ENCODE measurements at places on chromosomes 6 and 20.

DNA sequence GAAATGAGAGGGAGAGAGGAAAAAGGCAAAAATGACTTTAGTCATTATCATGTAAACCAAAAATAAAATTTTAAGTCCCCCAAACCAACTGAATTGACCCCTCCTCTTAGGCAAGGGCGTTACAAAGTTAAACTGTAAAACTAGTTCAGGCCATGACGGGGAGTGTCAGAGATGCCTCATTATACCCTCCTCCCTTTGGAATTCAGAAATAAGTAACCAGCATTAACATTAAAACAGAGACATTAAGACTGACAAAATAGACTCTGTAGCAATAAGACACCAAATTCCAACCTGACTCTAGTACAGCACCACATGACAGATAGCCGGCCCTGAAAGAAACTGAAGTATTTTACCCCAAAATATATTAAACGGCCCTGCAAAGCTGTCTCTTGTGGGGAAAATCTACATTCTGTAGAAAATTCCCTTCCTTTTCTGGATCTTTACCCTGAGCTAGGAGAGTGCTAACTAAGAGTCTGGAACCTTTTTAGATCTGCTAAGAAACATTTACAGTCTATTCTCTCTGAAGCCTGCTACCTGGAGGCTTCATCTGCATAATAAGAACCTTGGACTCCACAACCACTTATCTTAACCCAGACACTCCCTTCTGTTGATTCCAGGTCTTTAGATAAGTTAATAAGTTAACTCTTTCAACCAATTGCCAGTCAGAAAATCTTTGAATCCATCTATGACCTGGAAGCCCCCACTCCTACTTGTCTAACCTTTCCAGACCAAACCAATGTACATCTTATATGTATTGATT is 150.7 kb downstream of the PKHD1 start:
- no peak for DNase-seq

GRCh38 chr20:53037621-53038020 is 65.5 kb downstream of the TSHZ2 start:
- no peak for DNase-seq

DNA sequence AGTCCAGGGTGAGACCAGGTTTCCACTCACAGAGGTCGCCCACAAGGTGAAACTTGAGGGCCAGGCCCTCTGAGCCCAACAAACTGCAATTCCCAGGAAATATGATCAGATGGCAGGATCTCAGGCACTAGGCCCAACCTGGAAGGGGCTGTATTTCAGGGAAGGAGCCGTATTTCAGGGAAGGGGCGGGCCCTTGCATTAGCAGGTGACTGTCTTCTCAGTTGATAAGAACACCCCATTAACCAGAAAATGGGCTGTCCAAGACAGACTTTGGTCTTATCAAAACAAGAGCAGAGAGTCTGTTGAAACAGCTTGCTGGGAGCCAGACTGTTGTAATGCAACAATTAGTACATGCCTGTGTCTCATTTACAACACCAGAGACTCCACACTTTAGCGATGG is 10.9 kb upstream of the BNIP5 start:
- no peak for DNase-seq

DNA sequence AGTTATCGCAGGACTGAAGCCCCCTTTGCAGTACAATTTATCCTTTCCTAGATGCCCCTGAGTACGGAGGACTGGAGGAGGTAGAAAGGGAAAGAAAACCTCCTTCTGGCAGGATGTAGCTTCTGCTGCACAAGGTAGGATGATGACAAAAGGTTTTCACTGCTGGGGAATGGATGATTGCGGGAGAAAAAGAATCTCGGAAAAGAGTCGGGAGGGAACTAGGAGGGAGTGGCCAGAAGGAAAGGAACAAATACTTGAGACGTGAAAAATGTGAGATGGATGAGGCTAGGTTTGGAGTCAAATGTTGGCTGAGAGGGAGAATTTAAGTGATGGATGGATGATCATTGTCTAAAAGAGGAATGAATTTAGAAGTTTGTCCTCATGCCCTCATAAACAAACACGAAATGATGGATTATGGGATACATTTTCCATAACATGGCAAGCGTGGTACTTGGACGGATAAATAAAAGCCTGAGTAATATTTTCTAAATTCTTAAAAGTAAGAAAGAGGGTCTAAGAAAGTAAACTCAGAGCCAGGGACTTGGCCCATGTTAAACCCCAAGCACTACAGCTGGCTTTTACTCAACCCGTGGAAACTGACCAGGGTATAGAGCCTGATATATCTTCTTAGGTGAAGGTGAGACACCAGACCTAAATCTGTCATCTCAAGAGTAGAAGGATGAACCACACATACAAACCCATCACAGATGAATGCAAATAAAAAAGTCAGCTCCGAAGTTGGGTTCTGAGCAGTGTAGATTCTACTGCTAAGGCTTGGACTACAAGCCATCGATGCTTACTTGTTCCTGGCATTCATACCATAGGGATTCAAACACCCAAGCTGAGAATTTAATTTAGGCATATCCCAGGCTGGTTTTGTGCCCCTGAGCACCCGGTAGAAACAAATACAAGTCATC is 72.4 kb downstream of the HFE start:
- DNase-seq, result no peak

DNA sequence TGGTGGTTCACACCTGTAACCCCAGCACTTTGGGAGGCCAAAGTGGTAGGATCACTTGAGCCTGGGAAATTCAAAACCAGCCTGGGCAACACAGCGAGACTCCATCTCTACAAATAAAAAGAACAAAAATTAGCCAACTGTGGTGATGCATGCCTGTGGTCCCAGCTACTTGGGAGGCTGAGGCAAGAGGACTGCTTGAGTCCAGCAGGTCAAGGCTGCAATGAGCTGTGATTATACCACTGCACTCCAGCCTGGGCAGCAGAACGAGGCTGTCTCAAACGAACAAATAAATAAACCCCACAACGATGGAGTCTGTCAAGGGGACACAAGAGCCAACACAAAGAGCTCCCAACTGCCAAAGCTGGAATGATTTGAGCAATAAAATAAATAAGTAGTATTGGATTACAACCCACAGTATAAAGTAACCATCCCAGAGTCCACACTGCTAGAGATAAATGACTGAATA is 13.5 kb downstream of the ZMYND8 start:
- no peak for DNase-seq

DNA sequence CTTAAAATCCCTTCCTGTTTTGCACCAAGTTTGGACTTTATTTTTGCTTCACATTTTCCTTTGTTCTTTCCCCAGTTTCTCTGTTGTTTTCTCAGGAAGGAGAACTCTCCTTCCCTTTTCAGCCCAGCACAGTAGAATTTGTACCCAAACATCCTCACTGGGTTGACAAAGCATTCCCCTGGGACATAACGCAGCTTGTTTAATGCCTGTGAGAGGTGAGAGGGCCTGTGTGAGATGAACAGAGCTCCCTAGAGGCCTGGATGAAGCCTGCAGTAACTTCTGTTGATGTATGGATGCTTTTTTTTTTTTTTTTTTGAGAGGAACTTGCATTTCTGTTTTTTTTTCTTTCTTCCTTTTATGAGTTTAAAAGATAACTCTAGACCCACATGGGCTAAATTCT is 104.9 kb upstream of the SLC22A23 start:
- DNase-seq, result no peak

- no peak for DNase-seq
Observed at GRCh38 chr20:41119614-41120561, 17.5 kb upstream of the PLCG1 start.

GRCh38 chr20:20548527-20549266 is 163.7 kb downstream of the RALGAPA2 start:
- DNase-seq, result no peak

DNA sequence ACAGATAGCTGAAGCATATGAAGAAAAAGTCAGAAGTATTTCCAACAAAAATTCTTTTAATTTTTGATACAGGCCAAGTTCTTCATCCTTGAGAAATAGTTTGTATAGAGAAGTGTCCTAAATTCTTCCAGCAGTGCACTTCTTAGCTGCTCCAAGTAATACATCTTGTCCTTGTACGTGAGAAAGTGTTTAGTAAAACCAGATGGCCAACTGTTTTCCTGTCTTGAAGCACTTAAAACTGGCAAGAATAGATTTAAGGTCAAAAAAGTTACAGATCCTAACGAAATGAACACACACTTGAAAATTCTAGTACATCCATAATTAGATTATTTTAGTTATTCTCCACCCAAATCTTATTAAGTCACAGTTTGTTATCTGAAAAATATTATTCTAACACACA is 52.2 kb upstream of the HSF2 start:
- DNase-seq, result no peak

DNA sequence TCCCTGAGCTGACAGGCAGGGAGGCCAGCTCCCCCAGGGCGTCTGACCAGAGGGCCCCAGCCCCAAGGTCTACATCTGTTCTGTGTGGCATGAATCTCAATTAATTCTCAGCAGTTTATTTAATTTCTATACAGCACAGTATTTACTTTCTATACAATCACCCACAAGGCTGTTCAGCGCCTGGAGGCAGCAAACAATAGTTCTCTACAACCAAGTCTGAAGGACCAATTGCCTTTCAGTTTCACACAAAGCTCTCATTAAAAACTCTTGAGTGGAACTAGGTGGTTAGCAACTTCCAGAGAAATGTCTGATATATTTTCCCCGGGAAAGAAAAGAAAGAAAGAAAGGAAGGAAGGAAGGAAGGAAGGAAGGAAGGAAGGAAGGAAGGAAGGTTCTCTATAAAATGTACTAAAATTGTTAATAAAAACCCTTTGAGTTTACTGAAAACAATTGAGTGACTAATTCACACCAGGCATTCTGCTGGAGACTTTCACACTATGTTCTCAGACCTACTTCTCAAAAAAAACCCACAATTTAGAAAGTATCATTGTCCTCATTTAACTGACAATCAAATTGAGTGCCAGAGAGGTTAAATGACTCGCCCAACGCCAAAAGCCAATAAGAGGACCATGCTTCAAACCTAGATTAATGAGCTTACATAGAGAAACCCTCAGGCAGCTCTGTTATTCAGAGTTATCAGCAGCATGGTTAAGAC is 62.5 kb downstream of the METTL24 start:
- no peak for DNase-seq

DNA sequence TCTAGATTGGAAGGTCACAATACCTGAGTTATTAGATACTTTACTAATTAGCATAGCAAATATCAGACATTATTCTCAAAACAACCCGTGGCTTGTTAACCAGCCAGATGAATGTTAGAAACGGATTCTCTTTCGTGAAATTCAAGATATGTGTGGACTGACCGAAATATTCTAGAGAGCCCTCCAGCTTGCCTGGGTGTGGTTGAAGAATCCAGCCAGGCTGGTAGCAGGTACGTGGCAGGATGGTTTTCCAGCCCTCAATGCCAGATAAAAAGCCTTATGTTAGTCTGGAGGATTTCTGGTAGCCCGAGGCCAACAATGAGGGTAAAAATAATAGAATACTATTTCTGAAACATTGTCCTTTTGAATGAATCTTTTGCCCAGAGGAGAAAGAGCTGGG is 19.3 kb downstream of the ECT2L start:
- DNase-seq, result no peak

Measured in HFF-Myc (cell line).